ENCODE measurements at places on chromosomes 1 and 21.

DNA sequence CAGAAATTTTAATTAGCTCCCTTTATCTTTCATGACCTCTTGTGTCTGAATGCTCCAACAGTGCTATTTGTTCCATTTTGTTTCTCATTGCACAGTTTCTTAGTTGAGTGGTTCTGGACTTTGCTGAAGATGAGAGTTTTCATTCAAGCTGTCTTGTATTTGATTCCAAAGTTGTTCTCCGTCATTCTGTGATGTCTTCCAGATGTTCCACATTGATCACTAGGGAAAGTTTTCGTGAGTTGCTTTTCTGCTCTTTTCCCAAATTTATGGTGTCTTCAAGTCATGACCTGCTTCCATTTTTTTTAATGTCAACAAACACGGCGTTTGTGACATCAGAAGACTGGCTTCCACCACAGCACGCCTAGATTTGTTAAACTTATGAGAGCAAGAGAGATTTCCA, 575.5 kb downstream of the MRPL39 start:
- H3K36me3 ChIP-seq: no peaks in the 10 kb centered on the region
- H3K4me1 ChIP-seq: no peaks in the 10 kb centered on the region
- DNase-seq: no peak
- no peaks in the 10 kb centered on the region for H3K27me3 ChIP-seq
- no peak overlapping the region for H3K27ac ChIP-seq

GRCh38 chr1:32863218-32863880, 7.4 kb downstream of the FNDC5 start:
- peaks cover 20% of the 10 kb centered on the region for H3K36me3 ChIP-seq
- DNase-seq: no peak
- no peak overlapping the region for H3K27ac ChIP-seq
- H3K4me1 ChIP-seq: peaks cover 29% of the 10 kb centered on the region
- no peaks in the 10 kb centered on the region for H3K27me3 ChIP-seq
- H3K4me3 ChIP-seq: no peak overlapping the region

DNA sequence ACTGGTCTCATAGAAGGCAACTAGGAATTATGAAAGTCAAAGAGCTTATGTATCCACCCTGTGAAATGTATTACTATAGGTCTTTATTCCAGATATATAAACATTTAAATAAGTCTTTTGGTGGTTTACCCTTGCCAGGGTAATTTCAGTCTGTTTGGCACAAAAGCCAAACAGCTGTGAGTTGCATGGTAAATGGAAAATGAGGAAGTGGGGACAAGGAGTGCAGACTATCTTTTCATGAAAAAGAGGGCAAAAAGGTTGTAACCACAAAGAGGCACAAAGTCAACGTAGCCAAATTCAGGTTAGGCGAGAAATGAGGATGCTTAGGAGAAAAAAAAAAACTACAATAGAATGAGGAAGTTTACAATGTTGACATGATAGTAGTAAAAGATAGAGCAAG, 492.3 kb upstream of the PRMT6 start:
- H3K36me3 ChIP-seq: no peaks in the 10 kb centered on the region
- no peak for DNase-seq
- no peak overlapping the region for H3K4me3 ChIP-seq
- H3K27ac ChIP-seq: no peak overlapping the region
- no peaks in the 10 kb centered on the region for H3K27me3 ChIP-seq

GRCh38 chr1:8856689-8857412, 21.6 kb downstream of the ENO1 start:
- peaks cover 9% of the 10 kb centered on the region for H3K4me1 ChIP-seq
- H3K36me3 ChIP-seq: no peaks in the 10 kb centered on the region
- no peaks in the 10 kb centered on the region for H3K27me3 ChIP-seq
- peak overlapping the region; percentile 43 for H3K27ac ChIP-seq

DNA sequence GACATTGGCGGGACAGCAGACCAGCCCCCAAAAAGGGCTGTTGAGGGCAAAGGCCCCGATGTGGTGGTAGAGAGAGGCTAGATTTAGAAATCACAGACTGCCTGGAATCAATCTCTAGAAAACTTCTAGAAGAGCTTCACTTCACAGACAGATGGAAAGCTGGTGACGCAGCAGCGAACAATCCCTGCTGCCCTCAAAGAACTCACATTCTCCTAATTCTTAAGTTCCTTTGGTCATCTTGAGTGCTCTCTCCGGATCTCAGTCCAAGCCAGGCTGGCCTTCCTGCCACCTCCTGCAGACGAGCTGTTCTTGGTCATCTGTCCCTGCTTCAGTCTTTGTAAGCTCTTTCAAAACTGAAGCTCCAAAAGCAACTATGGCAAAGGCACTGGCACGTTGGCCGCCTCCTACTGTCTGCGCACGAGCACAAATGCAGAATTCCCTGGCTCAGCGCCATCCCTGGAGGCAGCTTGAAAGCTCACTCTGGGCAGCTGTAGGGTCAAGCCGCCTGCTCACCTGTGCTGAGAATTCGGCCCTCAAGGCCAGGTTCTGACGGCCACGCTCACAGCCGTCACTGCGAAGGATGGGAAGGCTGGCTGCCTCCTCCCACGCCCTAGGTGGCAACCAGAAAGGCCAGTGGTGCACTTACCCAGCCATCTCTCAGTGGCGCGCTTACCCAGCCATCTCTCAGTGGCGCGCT, 110.6 kb downstream of the NPHP4 start:
- peaks cover 8% of the 10 kb centered on the region for H3K4me1 ChIP-seq
- no peaks in the 10 kb centered on the region for H3K27me3 ChIP-seq
- no peak overlapping the region for H3K27ac ChIP-seq
- H3K4me3 ChIP-seq: no peak overlapping the region
- DNase-seq: no peak

DNA sequence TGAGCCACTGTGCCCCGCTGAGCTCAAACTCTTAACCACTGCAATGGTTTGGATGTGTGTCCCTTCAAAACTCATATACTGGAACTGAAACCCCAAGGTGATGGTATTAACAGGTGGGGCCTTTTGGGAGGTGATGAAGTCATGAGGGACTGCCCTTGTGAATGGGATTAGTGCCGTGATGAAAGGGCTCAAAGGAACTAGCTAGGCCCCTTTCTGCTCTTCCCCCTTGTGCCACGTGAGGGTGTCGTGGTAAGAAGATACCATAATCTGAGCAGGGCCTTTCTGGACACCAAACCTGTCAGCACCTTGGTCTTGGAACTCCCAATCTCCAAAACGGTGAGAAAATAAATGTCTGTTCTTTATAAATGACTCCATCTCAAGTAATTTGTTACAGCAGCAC, 45.5 kb upstream of the SPOCD1 start:
- H3K27ac ChIP-seq: no peak overlapping the region
- H3K36me3 ChIP-seq: no peaks in the 10 kb centered on the region
- no peaks in the 10 kb centered on the region for H3K4me1 ChIP-seq
- no peak overlapping the region for H3K4me3 ChIP-seq
- no peak for DNase-seq

- no peak for DNase-seq
- H3K27ac ChIP-seq: no peak overlapping the region
- H3K4me3 ChIP-seq: no peak overlapping the region
- H3K36me3 ChIP-seq: no peaks in the 10 kb centered on the region
- H3K4me1 ChIP-seq: no peaks in the 10 kb centered on the region
- H3K27me3 ChIP-seq: no peaks in the 10 kb centered on the region
Measured at GRCh38 chr1:211118407-211119102, 15.4 kb downstream of the KCNH1 start.

- no peaks in the 10 kb centered on the region for H3K36me3 ChIP-seq
- H3K27ac ChIP-seq: no peak overlapping the region
- H3K4me3 ChIP-seq: no peak overlapping the region
- no peaks in the 10 kb centered on the region for H3K4me1 ChIP-seq
Measured at GRCh38 chr1:205565799-205566198, 61.3 kb downstream of the CDK18 start.

Measured in heart left ventricle (tissue), 16 donors.